Suppressor macrophage (primary cell): ENCODE measurements at places on chromosomes 6 and 20.

- DNase-seq: no peak
Observed at GRCh38 chr20:11845340-11845739, 72.4 kb upstream of the BTBD3 start.

DNA sequence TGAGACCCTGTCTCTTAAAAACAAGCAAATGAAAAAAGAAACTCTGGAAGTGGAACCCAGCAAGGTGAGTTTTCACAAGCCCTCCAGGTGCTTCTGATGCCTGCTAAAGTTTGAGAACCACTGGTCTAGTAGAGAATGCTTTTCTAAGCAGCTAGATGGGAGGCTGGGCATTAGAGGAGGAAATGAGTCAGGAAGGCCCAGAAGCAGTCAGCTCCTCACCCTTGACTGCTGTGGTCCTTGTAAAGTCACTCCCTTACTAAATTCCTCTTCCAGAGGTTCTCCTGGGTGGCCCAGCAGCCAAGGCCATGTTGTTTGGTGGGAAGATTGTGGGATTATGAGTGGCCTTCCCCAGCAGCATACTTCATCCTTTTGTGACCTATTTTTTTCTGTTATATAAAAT lies 52.0 kb upstream of the FYN start:
- peak; percentile 39 for DNase-seq

DNA sequence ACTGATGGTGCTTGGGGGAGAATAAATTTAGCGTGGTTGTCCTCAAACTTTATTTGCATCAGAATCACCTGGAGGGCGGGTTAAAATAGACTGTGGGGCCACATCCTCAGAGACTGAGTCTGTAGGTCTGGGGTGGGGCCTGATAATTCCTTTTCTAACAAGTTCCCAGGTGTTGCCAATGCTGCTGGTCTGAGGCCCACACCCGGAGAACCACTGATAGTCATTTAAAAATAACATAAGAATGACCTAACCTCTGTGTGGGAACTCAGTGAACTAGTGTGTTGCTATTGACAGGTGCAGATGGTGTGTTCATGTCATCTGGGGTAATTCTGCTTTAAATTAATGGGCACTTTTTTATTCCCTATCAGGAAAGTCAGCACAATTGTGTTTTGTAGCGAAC lies 64.8 kb downstream of the RTN4IP1 start:
- DNase-seq: no peak

- no peak for DNase-seq
Observed at GRCh38 chr20:47557218-47557617, 55.5 kb downstream of the NCOA3 start.

DNA sequence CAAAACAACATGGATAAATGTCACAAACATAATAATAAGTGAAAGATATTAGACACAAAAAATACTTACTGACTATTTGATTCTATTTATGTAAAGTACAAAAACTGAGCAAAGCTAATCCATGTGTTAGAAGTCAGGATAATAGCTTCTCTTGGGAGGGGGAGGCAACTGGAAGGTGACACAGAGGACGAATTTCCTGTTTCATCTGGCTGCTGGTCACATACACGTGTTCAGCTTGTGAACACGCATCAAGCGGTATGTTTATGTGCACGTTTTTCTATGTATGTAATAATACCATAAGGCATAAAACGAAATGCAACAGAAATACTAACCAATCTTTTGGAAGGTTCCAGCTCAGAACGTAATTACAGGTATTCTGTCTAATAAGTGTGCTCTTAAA lies 54.3 kb downstream of the MKKS start:
- DNase-seq: no peak

DNA sequence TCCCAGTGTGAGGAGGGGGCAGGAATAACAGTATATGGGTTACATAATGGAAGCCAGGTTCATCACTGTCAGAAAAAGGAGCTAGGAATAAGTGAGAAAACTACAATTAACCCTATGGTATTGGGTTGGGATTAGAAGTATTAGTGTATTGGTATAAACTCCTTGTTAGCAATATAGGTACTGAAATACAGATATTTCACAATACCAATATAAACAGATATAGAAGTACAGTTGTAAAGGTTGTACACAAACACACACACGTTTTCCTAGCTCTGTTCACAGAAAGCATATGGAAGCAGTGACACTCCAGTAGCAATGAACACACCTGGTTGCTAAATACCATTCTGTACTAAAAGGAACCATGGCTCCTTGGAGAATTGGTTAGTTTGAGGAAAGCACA lies 148.5 kb downstream of the KIF16B start:
- no peak for DNase-seq

GRCh38 chr20:62416651-62417637 lies 9.9 kb upstream of the CABLES2 start:
- DNase-seq: no peak

DNA sequence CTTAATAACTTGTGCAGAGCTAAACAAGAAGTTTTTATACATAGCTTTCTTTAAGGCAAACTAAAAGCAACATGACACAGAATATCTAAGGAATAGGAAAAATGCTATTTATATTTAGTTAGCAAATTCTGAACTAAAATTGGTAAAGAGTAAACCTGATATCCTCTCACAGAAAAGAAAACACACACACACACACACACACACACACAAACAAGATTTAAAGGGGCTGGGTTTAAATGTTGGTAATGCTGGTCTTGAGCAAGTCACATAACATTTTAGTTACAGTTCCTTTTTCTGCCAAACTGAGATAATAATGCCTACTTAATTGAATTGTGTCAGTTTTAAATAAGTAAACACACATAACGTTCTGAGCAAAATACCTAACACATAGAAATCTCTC lies 1.6 kb downstream of the TRDN start:
- no peak for DNase-seq

GRCh38 chr20:51634257-51634656 lies 91.7 kb upstream of the NFATC2 start:
- no peak for DNase-seq

DNA sequence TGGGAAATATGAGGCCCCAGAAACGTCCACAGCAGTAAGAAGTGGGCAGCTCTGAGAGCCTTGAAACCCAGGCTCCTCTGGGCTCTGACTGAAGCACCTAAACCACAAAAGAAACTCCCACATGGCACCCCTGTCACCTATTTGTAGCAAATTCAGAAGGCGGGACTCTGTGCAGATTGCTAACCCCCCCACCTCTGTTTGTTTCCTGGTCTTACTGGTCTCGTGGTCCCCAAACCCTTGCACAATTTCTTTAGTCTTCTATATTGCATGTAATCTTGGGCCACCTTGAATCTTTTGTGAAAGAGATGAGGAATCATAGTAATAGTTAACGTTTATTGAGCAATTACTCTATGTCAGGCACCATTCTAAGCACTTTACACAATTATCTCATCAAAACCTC lies 154.3 kb downstream of the PREX1 start:
- no peak for DNase-seq

DNA sequence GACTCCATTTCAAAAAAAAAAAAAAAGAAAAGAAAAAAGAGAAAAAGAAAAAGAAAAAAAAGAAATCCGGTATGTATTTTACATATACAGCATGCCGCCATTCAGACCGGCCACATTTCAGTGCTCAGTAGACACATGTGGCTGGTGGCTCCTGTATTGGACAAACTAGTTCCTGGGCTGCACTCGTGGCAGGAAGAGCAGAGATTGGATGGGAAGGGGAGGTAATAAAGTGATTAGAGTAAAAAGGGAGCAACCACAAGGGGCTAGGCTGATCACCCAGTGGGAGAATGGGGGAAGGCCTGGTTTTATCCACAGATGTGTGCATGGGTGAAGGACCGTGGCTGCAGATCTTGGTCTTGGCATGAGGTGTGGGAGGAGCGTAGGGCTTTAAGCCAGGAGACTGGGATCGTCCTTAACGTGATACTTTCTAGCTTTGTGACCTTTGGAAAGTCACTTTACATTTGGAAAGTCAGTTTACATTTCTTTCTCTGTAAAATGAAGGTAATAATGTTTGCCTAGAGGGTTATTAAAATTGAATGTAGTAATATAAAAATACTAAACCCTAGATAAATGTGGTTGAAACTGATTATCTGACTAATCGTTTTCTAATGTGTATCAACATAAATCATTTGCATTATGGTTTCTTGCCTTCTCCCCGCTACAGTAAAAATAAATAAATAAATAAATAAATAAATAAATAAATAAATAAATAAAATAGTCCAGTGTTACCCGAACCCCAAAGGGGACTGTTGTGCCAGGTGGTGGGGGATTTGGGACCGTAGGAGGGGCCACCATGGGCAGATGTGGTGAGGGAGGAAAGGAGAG lies 869 bp upstream of the TRIM15 start:
- DNase-seq: no peak

DNA sequence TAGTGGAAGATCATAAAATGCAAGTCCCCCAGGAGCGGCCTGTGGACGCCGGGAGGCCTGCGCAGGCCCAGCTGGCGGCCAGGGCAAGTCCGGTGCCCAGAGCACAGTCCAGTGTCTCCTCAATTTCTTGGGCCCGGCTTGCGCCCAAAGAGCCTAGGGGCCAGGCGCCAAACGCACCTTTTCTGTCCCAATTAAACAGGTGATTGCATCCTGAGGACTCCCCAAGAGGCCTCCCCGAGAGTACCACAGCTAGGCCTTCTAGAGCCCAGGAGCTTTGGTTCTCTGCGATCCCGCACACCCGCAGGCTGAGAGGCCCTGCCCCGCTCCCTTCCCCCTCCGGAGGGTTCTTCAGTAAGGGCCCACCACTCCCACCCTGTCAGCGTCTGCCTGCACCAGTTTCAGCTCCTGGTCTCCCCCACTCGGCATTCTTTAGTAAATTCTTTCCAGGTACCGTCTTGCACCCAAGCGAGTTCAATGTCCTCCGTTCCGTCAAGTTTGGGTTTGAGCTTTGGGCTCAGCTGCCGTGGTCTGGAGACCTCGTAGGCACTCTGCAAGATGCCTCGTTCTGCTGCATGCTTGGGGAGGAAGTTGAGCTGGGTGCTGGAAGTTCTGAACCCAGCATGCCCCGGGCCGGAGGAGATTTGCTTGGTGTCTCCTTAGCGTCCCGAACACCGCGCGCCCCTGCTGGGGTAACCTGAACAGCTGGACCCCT lies 3.9 kb upstream of the NKX2-2 start:
- no peak for DNase-seq

GRCh38 chr6:15305496-15305895 lies 59.6 kb downstream of the JARID2 start:
- DNase-seq: no peak

DNA sequence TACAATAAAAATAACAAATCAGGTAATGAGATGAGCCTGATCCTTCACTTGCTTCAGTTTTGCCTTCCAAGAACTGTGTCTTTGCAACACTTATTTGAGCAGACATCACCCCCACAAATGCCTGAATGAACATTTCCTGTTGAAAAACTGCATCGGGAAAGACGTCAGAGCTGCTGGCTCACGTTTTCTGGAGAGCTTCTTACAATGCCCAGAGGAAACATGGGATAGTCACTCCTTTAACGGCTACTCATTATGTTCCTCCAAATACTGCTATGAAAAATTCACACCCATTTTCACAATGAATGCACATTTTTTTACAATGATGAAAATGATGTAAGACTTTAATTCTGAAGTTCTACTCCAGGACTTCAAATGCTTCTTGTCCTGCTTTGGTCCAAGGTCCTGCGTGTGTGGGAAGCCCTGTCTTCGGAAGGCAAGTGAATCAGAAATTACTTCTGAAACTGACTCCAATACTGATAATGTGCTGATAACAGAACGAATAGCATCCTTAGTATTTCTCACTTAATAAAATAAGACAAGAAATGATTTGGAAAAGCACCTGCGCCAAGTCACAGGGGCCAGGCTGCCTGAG lies 238.0 kb downstream of the ANKRD60 start:
- no peak for DNase-seq
